ENCODE measurements at places on chromosomes 2 and 18.

- no peak for DNase-seq
These were observed 31.0 kb upstream of the ALLC start for GRCh38 chr2:3626812-3627499.

DNA sequence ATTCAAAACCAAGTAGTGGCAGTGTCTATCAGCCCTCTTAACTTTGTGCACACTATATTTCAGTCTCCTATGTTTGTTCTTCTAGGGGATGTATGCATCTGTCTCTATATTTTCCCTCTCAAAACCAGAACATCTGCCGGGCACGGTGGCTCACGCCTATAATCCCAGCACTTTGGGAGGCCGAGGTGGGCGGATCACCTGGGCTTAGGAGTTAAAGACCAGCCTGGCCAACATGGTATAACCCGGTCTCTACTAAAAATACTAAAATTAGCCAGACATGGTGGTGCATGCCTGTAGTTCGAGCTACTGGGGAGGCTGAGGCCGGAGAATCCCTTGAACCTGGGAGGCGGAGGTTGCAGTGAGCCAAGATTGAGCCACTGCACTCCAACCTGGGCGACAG lies 9.9 kb upstream of the GAREM2 start:
- no peak for DNase-seq

DNA sequence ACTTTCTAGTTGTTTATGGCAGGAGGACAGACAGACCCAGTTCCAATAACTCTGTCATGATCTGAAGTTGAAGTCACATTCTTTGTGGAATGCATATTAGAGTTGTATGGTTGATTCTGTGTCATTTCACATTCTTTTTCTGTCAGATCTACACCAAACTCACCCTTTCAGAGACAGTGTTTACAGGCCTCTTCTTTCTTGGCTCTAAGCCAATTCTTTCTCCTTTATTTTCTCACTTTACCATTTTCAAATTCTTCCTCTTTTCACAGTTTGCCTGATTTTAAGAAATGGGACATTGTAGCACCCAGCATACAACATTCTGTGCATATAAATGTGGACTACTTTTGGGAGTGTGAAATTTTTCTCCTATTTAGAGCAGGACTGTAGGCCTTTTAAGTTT lies 103.7 kb downstream of the CCDC85A start:
- DNase-seq = no peak

- DNase-seq = no peak
These were observed 437.0 kb downstream of the PARD3B start for GRCh38 chr2:204982303-204982702.

DNA sequence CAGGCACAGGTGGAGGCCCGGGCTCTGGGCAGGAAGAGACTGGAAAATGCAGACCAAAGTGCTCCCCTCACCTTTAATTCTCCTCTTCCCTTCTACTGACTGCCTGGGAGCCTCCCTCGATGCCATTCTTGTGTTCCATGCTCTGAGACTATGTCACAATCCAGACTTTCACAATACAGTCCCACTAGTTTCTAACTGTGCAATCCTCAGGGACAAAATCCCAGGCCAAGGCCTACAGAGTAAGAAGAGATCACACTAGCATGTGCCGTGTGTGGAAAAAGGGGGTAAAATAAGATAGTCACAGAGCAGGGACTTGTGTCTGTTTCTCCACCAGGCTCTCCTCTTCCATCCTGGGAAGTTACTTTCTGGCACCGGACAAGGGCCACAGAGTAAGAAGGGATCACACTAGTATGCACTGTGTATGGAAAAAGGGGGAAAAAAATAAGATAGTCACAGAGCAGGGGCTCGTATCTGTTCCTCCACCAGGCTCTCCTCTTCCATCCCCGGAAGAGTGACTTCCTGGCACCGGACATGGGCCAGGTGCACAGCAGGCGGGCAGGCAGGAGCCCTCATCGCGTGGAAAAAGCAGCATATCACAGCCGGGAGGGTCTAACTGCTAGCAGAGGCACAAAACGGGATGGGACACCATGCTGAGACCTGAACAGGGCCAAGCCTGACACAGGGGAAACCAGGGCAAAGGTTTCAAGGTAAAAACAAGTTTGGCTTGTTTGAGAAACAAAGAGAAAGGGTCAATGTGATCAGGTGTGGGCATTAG lies 9.6 kb downstream of the CYB5A start:
- DNase-seq = no peak

GRCh38 chr2:237980087-237980486 lies 13.3 kb downstream of the UBE2F start:
- DNase-seq = no peak
